ENCODE measurements at places on chromosomes 3 and 15.

DNA sequence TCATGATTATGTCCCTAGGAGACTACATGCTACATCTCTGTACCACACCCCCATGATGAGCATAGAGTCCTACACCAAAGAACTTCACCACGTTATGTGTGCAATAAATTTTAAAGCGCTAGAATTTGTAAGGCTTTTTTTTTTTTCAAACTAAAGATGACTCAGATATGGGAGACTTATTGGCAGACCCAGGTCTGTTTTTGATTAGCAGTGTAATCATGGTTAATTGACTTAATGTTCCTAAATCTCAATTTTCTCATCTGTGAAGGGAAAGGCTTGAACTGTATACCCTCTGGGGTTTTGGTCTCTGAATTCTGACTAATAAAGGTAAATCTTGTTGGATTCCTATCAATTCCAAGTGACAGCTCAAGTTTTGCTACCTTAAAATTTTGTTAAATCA lies 26.4 kb downstream of the ABI3BP start:
- DNase-seq = peak; percentile 85

GRCh38 chr3:124063197-124063909 lies 71.4 kb upstream of the ROPN1 start:
- peak; percentile 77 for DNase-seq

DNA sequence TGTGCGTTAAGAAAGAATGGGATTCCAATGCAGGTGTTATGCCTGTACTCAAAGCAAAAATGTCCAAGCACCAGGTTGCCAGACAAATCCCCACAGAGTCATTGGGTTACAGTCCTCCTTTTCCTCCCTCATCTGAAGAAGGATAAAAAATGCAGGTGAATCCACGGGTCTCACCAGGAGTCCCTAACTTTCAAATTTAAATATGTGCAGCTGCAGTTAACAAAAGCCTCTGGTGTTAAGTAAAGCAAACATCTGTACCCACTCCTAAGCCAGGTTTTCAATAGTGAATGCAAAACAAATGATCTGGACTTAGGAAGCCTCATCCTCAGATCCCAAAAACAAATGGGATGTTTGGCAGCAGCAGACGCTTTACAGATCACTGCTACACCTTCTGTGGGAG lies 70.4 kb upstream of the SETMAR start:
- no peak for DNase-seq

DNA sequence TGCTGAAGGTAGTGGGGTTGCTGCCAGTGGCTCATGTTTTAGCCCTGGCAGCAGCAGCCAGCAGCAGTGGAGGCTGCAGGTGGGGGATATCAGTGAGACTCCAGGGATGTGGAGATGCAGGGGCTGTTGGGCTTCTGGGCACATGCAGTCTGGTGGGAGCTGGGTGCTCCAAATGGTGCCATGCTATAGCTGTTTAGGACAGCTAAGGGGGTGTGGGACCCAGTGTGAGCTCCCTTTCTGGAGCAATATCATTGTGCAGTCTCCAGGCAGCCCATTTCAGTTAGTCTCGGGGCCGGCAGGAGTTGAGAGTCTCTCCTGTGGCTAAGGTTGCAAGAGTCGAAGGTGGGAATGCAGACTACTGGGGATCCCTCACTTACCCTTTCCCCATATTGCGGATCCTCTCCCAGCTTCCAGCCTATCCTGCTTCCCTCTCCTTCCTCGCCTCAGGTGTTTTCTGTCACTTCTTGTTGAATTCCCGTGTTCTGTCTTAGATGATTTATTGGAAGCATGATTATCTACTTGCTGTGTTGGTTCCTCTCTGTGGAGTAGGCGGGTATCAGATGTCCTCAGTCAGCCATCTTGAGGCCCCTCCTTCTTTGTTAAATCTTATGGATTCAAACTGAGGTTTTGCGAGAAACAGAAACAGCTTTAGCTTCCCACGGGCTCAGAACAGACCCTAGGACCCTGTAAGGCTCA lies 112.0 kb downstream of the FAM43A start:
- no peak for DNase-seq

- DNase-seq = no peak
Measured at GRCh38 chr3:1439395-1439794, 346.6 kb downstream of the CNTN6 start.

GRCh38 chr15:41809121-41809520 lies 18.8 kb upstream of the JMJD7 start:
- no peak for DNase-seq

DNA sequence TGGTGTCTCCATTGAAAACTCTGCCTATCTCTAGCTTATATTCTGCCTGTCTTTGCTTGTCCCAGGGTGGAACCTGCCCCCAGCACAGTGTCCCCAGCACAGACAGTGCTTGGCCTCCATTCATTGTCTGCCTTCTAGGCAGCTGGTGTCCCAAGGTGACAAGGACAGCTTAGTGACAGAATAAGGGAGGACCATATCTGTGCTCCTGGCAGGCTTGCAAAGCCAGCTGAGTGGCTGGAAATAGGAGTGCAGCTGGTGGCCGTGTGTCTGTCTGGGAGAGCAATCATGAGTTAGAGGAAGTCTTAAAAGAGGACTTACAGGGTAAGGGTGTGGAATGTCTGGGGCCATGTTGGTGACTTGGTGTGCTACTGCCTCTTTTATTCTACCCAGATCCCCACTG lies 33.4 kb downstream of the SCN5A start:
- DNase-seq = no peak

DNA sequence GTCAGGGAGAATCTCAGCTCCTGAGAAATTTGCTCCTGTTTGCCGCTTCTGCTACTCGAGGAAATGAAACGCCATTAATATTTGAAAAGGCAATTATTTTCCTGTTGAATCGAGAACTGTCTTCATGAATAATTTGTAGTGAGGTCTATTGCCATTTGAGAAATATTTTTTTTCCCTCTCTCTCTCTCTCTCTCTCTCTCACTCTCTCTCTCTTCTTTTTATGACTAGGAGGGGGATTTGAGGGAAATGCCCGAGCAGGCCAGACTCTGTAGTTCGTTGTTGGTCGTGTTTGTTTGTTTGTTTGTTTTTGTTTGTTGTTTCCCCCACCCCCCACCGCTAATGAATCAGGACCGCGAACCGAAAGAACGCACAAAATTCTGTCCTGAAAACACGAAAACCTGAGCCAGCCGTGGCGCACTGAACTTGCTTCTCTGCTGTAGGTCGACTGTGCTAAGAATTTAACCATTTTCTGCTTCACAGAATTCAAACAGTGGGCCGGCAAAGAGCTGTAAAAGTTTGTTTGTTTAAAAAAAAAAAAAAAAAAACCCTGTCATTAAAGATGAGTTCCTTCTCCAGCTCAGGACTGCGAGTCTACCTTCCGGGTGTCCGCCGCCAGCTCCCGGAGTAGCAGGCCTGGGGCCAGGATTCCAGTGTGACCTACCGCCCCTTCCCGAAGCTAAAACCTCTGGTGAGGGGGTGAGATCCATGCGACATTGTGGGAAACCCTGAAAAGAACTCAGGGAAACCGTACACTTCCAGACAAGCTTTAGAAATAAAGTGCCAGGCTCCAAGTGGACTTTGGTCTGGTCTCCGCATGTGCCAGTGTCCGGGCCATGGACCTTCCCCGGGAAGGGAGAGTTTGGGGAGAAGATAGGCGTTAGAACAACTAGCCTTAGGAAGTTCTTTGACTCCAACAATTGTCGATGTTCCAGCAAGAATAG lies 12.1 kb downstream of the ZIC4 start:
- DNase-seq = no peak

GRCh38 chr15:52256930-52257733 lies 38.5 kb downstream of the MYO5C start:
- DNase-seq = peak; percentile 45

DNA sequence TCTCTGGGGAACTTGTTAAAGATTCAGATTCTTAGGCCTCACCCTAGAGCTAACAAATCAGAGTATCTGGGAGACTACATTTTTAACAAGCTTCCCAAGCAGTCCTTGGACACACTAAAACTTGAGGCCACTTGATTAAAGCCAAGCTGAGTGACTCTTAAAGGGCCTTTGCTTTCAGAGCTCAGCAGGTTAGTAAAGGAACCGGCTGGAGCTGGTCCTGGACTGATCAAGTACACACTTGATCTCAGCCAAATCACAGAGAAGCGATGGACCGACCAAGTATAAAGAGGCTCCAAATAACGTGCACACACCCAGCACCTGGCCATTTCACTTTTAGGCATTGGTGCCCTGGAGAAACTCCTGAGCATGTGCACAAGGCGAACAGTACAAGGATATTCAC lies 12.9 kb upstream of the TM6SF1 start:
- no peak for DNase-seq

- no peak for DNase-seq
Measured at GRCh38 chr3:79761441-79761840, 6.4 kb downstream of the ROBO1 start.

- DNase-seq = no peak
Measured at GRCh38 chr3:141552440-141552991, 65.7 kb downstream of the RASA2 start.

DNA sequence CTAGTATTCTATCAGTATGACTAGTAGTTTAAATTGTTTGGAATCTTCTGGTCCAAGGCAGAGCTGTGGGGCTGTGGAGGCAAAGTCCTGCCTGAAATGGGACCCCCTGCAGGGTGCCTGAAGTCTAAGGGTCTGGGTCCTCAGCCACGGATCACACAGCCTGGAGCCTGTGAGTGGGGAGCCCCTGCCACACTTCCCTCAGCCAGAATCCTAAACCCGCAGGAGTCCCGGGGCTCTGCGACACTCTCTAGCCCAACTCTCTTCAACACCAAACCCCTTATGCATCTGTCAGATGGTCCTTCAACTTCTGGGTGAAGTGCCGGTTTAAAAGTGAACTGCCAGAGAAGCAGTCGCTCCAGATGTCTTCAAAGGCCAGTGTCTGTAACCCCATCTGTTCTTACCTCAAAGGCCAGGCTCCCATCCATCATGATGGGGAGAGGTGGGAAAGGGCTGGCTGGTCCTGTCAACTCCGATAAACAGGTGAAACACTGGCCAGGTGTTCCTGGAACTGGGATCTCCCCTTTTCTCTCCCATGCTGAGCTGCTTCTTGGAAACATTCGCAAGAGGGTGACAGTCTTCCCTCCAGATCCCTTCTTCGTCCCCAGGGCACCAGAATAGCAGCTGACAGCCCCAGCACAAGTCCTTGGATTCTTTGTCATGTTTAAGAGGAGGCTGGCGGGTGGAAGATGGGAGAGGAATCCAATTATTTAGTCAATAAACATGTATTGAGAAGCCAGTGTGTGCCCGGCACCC lies 45.6 kb downstream of the CPN2 start:
- DNase-seq = no peak

GRCh38 chr15:71440489-71441110 lies 325.3 kb downstream of the THSD4 start:
- peak; percentile 63 for DNase-seq

DNA sequence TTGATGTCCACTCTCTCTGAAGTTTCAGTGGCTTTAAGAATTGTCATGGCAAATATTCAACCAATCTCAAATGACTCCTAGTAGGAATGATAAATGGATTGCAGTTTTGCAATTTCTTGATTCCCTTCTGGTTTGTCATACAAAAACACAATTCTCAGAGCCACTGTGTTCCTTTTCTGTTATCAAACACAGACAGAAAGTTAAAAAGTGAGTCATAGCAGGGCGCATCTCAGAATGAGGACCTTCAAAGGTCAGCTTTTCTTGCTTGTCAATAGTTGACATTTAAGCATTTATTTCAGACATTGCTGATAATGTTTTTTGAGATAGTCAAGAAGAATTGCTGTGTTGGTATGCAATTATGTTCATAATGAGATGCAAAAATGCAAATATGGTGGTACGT lies 405.9 kb downstream of the NR2F2 start:
- DNase-seq = no peak

GRCh38 chr3:134761213-134761612 lies 33.8 kb upstream of the EPHB1 start:
- DNase-seq = no peak

GRCh38 chr3:53708001-53708621 lies 138.1 kb downstream of the CHDH start:
- no peak for DNase-seq

DNA sequence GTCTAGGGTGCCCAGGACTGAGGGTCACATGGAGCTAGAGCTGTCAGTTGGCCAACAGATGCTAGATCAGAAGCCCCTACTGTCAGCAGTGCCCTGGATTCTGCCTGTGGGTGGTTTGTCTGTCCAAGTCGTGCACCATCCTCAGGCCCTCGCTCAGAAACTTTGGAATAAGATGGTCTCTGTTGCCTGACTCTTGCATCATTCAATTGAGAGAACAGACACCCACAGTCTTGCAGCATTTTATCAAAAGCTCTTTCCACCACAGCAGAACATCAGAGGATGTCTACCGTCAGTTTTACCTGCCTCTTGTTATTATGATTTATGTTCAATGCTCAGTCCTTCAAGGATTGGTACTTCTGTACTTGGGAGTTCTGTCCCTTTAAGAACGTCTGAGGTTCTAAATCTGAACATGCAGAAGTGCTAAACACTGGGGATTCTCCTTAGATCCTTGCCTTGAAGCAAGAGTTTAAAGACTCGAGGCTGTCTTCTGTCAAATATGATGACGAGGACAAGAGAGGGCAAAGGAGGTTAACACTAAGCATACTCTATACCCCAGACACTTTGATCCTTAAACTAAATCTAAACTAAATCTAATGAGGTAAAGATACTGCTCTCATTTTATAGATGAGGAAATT lies 4.8 kb downstream of the AQP9 start:
- no peak for DNase-seq

- DNase-seq = peak; percentile 98
Measured at GRCh38 chr3:162525066-162525742, 1028.6 kb downstream of the OTOL1 start.

GRCh38 chr15:92365084-92365483 lies 28.6 kb upstream of the ST8SIA2 start:
- DNase-seq = peak; percentile 48

DNA sequence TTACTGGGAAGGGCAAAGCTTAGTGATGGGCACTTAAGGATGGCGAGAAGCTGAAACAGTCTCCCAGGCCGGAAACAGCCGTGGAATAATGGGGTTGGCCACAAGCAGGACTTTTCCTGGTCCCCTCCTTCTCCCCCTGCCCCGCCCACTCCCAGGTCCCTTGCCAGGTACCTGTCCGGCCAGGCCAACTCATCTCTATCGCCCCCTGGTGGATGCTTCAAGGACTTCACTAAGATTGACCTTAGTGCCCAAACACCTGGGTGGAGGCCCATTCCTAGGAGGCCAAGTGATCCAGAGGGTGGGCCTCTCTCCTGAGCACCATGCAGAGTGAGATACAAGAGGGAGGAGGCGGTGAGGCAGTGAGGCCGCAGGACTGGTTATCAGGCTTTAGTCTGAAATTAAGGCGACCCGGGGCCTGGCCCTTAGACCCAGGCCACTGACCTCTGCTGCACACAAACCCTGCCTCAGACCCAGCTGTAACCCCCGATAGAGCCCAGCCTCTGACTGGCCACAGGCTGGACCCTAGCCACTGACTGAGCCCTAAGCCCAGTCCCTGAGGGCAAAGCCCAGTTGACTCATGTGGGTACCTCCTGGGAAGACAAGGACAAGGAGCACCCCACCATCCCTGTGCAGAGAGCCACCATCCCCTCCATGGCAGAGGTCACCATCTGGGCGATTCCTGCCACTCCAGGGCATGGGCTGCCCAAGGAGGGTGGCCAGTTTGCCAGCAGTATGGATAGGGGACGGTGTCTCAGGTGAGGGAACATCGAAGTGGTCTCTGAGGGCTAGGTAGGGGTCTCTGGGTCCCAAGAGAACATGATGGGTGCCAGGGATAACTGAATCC lies 37.6 kb downstream of the VIPR1 start:
- peak; percentile 3 for DNase-seq

- DNase-seq = no peak
Measured at GRCh38 chr3:51379746-51380455, 5.2 kb upstream of the MANF start.

Data from fibroblast of skin of abdomen (primary cell).